ENCODE measurements at places on chromosomes 11 and 22. TPM values are rescaled to one million over a fixed set of nuclear protein-coding genes. Genes with fewer than 3 reads are reported as not detected.

GRCh38 chr11:11407763-11408084 is 54.7 kb upstream of the CSNK2A3 start:
- no peak for DNase-seq

GRCh38 chr11:121766991-121767390 is 314.2 kb upstream of the SORL1-AS1 start:
- no peak for DNase-seq

- DNase-seq: no peak
These were observed 80.3 kb downstream of the BUD13 start for GRCh38 chr11:116692318-116693101.

Gene FGF4
- not detected for total RNA-seq

GRCh38 chr11:57273448-57274058 is 36.5 kb upstream of the APLNR start:
- DNase-seq: no peak

DNA sequence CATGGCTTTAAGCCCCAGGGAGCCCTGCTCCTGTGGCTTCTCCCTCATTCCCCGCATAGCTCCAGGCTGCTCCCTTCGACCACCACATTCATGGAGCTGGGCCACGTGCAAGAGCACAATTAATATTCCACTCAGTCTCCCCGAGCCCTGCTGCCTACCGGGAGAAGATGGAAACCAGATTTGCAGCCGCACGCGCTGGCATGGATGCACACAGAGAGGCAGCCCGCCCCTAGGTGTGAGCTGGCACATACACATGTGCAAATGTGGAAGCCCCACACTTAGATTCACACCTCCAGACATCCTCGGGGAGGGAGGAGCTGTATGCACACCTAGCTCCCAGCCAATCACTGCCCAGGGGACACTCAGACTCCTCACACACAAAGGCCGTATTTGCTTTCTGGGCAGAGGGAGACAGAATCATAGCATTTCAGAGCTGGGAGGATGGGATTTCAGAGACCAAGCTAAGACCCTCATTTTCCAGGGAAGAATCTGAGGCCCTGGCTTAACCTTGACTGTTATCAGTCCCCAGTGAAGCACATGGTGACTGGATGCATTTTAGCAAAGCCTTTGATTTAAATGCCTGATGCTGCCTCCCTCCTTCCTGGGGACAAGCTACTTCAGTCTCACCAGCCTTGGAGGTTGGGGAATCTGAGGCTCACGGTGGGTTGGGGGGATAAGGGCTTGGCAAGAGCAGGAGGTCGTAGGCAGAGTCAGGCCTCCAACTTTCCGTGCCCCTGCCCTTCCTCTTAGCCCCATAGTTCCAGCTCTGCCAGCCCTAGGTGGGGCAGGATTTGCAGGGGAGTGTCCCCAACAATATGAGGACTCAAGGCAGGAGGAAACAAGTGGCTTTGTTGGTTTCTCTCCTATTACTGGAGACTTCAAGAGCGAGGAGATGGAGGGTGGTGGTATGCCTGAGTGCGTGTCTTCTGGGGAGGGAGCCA is 5.3 kb upstream of the CREB3L1 start:
- no peak for DNase-seq

DNA sequence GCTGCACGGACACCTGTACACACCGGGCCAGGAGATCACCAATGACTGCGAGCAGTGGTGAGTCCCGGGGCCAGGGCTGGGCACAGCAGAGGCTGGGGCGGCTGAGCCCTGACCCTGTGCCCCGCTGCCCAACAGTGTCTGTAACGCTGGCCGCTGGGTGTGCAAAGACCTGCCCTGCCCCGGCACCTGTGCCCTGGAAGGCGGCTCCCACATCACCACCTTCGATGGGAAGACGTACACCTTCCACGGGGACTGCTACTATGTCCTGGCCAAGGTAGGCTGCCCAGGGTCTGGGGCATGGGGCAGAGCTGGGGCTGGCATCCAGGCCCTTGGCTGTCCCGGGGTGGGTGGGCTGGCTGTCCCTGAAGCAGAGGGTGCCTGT is 7.7 kb downstream of the MUC2 start:
- DNase-seq: no peak

All from esophagus muscularis mucosa (tissue), 4 donors.